ENCODE measurements at places on chromosomes 3 and 15.
A peak's percentile ranks its signal among the peaks of the same experiment; 100 is the strongest.

GRCh38 chr3:35773417-35773816 is 134.1 kb downstream of the ARPP21 start:
- DNase-seq = no peak

DNA sequence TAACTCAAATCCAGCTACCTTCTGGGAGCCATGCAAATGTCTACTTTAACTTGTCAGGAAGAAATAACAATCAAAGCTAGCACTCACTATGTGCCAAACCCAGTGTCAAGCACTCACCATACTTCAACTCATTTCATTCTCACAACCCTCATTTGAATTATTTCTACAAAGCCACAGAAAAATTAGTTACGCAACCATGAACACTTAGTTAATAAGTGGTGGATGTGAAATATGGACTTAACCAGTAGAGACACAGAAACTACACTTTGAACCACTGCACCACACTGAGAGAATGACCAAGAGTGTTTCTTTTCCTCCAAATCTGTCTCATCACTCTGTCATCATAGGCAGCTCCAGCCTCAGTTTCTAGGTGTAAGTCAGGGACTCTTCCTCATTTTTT is 91.0 kb upstream of the MBNL1 start:
- DNase-seq = no peak

DNA sequence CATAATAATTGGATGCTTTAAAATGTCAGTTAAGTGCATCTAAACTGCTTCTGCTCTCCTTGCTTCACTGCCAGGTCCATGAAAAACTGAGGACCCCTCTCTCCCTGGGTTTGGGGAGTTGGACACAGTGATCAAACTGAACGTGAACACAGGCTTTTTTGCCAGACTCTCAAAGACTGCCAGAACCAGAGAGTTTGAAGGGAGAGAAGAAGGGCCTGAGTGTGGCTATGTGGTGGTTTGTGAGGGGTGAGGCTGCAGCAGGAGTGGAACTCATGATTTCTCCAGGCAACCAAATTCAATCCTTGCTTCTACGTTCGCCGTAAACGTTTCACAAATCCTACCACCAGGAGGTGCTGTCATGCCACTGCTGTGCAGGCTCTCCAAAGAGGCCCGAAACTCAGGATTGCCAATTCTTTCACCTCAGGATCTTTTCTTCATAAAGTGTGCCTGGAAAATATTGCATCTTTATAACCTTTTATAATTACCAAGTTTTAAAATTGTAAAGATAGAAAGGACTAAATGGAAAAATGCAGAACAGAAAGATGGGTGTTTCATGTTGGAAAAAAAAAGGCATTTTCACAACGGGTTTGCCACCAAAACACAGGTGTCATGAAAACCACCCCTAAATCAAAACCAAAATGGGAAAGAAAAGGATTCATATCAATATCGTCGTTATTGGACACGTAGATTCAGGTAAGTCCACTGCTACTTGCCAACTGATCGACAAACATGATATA is 19.7 kb downstream of the TM4SF4 start:
- DNase-seq = no peak

DNA sequence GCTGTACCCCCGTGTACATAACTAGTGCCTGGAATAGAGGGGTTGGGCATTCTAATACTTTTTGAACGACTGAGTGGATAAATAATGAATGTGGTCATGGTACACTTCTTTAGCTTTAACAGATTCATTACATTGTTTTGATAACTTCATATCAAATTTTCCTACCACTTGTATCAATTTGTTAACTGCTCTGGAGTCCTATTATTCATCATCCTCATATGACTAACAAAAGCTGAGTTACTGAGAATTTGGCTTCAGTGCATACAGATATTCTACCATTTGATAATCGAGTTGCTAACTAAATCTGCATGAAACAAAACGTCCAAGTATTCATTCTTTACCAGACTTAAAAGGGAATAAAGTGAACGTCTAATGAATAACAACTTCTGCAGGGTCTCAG is 31.7 kb downstream of the FRMD5 start:
- no peak for DNase-seq

DNA sequence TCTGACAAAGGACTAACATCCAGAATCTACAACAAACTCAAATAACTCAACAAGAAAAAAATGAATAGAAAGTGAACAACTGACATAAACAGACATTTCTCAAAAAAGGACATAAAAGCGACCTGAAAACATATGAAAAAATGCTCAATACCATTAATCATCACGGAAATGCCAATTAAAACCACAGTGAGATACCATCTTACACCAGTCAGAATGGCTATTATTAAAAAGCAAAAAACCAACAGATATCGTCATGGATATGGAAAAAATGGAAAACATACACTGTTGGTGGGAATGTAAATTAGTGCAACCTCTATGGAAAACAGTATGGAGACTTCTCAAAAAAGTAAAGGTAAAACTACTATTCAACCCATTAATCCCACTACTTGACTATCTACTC is 53.3 kb downstream of the ZNF385D start:
- no peak for DNase-seq

DNA sequence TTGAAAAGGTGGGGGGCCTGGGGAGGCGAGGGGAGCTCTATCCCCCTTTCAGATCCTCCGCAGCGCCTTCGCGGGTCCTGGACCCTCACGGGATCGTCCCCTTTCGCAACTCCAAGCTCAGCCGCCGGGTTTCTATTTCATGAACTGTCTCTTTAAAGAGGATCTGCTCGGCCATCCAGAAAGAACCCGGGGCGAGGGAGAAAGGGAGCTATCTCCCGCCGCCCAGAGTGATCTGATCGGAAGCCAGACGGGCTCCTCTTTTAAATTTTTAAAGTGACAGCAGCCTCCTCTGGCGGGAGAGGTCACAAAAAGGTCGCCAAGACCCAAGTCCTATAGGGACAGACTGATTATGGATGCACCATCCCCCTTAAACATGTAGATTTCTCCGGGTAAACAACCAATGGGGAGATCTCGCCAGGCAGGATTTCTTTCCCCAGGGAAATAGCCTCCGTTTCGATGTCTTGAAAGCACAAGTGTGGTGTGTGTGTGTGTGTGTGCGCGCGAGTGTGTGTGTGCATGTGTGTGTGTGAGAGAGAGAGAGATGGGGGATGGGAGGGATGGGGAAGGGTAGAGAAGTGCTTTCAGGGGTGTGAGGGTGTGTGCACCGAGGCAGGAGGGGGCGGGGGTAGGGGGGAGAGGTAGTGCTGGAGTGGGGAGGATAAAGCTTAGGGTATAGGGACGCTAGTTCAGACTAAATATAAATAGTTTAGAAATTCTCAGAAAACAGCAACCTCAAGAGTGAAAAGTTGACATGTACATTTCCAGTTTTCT is 516.1 kb downstream of the MECOM start:
- DNase-seq = no peak

- DNase-seq = no peak
Observed at GRCh38 chr15:61036136-61036535, 193.0 kb downstream of the RORA start.

- DNase-seq = no peak
Observed at GRCh38 chr3:53939813-53940212, 48.2 kb upstream of the SELENOK start.

DNA sequence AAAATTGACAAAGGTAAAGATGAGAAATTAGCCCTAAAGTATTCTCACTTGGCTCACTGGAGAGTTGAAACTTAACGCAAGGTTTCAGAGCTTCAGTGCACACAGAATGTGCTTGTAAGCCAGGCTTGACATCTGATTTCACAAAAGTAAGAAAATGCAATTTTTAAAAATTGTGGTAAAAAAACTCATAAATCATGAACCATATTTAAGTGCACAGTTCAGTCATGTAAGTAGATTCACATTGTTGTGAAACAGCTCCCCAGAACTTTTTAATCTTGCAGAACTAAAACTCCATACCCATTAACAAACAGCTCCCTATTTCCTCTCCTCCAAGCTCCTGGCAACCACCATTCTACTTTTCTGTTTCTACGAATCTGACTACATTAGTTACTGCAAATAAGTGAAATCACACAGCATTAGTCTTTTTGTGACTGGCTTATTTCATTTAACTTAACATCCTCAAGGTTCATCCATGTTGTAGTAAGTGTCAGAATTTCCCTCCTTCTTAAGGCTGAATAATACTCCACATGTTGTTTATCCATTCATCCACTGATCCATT is 14.5 kb downstream of the RTP3 start:
- DNase-seq = no peak

- peak; percentile 96 for DNase-seq
Observed at GRCh38 chr3:122415762-122416654, at the start of gene WDR5B. WDR5B (minus strand) TSS chr3:122416062; CDS start chr3:122415528, 534 bp downstream.

DNA sequence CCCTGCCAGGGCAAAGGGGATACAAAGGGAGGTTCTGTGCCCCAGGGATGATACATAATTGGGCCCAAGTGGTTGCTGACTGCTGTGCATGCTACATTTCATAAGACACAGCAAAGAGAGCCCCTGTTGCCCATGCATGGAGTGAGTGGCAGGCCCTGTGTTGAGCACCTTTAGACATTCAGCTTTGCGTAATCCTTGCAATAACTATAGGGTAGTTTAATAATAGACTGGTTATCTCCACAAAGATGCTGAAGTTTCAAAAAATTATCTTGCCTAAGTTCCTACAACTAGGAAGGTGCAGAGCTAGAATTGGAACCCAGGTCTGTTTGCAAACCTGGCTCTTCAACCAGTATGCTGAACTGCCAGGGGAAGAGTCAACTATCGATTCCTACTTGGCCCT is 1.7 kb upstream of the OGG1 start:
- no peak for DNase-seq

- no peak for DNase-seq
Observed at GRCh38 chr3:25895443-25895842, 105.6 kb downstream of the OXSM start.

- DNase-seq = no peak
Observed at GRCh38 chr3:116322750-116323375, 122.4 kb downstream of the LSAMP start.

DNA sequence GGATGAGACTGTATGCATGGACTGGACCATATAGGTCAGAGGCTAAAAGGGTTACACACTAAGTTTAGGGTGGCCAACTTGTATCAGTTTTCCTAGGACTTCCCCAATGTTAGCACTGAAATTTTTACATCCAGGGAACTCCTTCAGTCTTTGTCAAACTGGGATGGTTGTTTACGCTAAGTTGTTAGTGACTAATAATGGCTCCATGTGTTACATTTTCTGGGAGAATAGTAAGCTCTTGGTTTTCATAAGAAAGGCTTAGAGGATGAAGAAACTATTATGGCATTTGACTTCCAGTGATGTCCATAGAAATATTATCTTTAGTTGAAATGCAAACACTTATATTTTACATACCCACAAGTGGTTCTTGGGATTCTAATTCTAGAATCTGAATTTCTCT is 57.9 kb upstream of the ST3GAL6 start:
- DNase-seq = no peak

DNA sequence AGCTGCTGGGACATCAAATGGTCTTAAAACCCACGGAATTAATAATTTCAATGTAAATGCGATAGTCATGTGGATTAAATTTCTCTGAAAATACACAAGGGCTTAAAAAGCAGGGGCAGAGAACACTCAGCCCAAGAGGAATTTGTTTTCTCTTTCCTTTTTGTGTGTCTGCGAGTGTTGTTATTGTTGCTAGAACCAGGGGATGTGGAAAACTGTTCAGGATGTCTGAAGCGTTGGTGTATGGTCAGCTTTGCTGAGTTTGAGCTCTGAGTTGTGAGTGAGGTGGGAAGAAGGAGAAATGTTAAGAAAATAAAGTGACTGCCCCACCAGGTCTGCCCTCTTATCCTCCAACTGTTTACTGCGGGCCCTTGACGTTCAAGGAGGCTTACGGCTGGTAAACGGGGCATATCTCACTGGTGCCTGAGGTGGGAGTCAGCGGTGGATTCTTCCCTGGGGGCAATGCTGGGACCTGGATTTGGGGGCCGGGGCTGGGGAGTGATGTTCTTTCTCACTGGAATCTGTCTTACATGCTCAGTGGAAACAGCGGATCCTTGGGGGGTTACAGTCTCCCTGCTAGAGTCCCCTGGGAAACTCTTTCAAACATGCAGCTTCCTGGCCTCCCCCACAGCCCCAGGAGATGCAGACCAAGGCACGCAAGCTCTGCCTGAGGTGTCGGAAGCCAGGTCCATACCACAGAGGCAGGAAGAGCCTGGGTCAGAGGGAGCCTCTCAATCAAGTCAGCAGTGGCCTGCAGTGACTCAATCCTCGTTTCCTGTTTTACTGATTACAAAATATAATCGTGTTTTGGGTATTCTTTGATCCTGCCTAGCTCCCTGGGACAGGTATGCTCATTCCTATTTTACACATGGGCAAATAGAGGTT is 41.8 kb downstream of the ITGA11 start:
- no peak for DNase-seq

DNA sequence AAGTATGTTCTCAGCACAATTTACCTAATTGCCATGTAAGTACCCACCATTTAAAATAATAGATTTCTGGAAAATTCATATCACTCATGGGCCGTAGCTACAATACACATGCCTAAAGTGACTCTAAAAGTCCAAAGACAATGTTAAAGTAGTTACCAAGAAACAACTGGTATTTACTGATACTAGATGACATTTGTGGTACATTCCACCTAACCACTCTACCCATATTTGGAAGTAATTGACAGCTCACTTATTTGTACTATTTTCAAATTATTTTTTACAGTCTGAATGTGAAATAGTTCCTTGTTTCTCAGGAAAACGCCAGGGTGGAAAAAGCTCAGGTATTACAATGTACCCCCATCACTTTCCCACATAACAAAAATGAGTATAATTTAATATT is 573.0 kb downstream of the MECOM start:
- no peak for DNase-seq

- DNase-seq = no peak
Observed at GRCh38 chr3:57718118-57718517, 25.2 kb upstream of the DENND6A start.

- DNase-seq = no peak
Observed at GRCh38 chr3:62214850-62215249, 158.5 kb downstream of the FEZF2 start.

DNA sequence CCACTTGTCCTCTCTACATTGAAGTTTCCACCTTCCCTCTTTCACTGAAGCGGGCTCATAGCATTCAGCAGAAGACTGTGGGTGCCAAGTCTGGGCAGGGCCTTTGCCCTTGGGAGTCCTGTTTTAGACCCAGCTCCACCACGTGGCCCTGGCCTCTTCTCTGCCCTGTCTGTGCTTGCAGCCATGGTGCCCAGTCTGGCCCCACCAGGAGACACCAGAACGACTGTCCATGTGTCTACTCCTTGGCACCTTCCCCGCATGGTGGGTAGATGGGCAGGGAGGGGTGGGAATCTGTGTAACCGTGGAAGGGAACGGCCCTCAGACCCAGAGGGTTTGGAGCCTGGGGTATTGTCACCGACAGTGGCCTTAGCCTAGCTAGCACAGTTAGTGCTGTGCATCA is 17.9 kb upstream of the EMC3 start:
- no peak for DNase-seq

- DNase-seq = no peak
Observed at GRCh38 chr3:8777978-8778267, 8.5 kb upstream of the OXTR start.

- DNase-seq = no peak
Observed at GRCh38 chr3:99637368-99638111, 854 bp upstream of the COL8A1 start.

DNA sequence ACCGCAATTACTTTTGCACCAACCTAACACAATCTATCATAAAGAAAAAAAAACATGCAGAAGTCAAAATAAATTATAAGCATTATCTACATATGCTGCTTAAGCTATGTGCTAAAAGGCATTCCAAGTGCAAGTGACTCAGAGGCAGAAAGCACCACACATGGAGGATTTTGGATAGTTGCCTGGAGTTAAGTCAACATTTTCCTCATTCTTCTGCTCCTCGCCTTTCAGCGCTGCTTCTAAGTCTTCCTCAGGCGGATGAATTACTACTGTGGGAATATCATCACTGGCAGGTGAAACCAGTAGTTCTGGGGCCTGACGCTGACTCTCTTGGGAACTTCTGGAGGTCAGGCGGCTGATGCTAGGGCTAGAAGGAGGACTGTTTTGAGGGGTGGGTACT is 53.1 kb downstream of the SLC4A7 start:
- no peak for DNase-seq
